ENCODE measurements at places on chromosomes 7 and 10.

DNA sequence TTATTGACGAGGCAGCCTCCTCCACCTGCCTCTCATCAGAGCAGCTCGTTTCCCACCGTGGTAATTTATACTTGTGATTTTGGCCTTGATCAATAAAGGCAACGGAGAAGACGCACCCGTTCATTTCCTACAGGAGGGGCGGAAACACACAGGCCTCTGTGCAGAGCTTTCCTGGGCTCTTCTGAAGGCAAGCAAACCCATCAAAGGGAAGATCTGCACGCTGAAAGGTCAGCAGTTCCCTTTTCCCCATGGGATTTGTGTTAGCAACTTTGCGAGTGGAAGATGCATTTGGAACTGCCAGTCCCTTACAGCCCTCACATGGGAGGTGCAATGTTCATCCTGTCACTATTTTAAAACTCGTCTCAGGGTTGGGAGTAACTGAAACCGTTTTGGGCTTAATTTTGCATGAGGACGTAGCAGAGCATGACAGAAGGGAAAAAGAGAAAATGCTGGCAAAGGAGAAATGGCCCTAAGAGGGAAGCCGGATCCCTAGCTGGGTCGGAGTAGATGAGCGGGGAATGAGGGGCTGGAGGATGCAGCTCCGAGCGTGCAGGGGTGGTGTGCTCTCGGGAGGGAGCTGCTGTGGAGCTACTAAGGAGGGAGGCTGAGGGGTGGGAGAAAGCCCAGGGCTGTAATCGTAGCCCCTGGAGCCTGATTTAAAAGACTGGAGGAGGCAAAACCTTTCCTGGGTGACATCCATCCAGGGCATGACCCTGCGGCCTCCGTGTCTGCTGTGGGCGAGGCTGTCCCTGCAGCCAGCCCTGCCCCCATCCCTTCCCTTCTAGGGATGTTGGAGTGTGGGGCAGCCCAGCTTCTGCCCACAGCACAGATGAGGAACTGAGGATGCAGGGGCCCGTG, 111.1 kb upstream of the FAM20C start:
- no peak for DNase-seq

GRCh38 chr7:133054162-133054840, 27.6 kb downstream of the CHCHD3 start:
- no peak for DNase-seq

GRCh38 chr10:98205351-98205750, 62.6 kb downstream of the LOXL4 start:
- DNase-seq: no peak

- no peak for DNase-seq
Measured at GRCh38 chr7:108253275-108254044, 123.3 kb upstream of the LAMB4 start.

GRCh38 chr10:101986624-101986971, 69.4 kb downstream of the ARMH3 start:
- DNase-seq: no peak

DNA sequence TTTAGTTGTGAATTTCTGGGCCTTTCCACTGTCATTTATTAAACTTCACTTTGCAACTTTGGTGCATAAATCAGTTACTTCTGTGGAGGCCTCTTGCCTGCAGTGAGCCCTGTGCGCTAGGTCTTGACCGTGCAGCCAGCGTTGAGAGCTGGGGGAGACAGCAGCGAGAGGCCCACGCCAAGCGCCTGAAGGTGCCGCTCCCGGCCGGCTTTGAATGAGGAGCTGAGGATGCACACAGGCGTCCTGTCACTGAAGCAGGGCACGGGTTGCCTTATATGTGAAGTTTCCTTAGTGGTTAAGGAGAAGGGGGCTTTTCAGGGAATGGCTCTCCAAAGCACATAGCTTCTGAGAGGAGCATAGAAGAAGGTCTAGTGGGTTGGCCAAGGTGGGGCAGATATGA, 70.9 kb upstream of the CCNY start:
- no peak for DNase-seq

DNA sequence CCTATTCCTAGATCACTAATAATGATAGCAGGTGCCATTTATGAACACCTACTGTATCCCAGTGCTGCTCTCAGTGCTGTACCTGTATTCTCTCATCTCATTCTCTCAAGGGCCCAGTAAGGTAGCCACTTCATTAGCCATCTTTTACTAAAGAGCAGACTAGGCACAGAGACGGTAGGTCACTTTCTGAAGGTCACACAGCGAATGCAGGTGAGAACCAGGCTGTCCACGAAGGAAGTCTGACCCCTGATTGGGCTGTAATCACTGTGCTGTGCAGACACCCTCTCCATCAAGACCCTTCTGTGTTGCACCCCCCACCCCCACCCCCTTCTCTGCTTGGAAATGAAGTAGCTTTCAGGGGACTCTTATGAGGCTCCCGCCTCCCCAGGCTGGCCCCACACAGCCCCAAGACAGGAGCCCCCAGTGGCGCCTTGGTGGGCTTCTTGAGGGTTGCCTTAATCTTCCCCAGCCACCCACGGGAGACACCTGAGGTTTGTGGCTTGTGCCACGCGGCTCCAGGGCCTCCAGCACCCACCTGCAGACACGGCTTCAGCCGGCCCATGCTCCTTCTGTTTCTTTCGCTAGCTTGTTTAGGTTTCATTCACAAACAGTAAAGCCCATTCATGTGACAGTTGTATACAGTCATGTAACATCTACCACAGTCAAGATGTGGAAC, 81.7 kb upstream of the FAM20C start:
- DNase-seq: no peak

DNA sequence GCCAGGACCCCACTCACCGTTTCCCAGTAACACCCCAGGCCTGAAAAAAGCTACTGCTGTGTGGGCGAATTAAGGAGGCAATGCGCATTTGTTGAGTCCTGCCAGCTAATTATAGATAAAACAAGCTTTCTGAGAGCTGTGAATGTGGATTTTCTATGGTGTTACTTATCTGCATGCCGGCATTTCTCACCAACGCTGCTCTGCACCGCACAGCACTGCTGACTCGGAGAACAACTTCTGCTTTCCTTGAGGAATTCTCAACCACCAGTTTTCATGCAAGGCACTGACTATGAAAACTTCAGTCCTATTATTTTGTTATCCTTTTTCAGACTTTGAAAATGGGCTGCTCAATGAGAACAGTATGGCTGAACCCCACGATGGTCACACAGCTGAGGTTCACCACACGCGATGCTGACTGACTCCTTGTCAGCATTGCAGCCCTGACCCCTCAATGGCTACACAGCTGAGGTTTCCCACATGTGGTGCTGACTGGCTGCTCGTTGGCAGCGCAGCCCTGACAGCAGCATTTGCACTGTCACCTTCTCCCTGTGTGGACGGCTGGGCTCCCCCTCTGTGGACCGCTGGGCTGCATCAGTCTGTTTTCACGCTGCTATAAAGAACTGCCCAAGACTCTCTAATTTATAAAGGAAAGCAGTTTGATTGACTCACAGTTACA, 190.6 kb downstream of the DIP2C start:
- no peak for DNase-seq

DNA sequence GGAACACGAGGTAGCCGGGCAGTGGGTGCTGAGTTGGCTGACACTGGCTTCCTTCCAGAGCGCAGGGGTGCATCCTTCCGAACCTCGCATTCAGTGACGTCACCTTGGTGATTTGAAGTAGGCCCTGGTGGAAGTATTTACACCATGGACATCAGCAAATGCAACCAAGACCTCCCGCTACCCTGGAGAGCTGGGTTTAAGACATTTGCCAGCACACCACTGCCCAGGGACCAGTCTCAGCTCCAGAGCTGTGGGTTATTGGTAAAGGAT, 106.4 kb upstream of the GPR26 start:
- DNase-seq: no peak

- no peak for DNase-seq
Measured at GRCh38 chr7:80403686-80404241, 108.1 kb downstream of the GNAT3 start.

DNA sequence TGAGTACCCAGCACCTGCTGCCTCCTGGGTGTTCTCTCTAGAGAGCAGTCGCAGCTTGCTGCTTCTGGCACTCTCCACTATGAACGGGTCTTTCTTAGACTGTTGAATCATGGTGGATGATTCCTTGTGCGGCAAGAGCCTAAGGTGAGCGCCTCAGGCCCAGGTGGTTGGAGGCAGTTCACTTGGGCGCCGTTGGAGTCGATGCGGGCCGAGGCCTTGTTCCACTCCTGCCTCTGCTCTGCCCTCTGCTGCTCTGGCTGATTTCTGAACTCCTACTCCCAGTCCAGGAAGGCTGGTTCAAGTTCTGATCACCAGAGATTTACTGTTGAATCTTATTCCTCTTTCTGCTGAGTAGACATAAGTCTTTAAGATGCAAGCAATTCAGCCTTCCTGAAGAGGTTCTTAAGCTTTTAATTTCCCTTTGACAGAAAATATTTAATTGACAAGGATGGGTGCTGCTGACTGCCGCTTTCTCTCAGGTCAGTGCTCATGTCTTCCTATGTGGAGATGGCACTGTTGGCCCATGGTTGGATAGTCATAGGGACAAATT, 10.4 kb downstream of the YKT6 start:
- DNase-seq: no peak

- DNase-seq: no peak
Measured at GRCh38 chr7:138346975-138347374, 113.1 kb upstream of the TRIM24 start.

DNA sequence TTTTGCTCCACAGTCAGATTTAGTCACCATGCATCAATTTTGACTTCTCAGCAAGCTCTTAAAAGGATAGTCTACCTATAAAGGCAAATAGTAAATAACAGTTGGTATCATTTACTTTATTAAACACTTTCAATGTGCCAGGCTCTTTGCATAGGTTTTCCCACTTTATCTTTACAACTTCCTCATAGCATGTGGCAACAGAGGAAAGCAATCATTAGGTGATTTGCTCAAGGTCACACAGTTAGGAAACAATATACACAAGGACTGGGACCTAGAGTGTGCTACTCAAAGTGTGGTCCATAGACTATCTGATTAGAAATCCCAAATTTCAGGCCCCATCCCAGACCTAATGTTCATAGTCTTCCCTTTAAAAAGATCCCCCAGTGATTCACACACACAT, 212.3 kb downstream of the MTERF1 start:
- peak; percentile 21 for DNase-seq

GRCh38 chr10:73364964-73365363, 6.3 kb upstream of the CFAP70 start:
- DNase-seq: no peak

DNA sequence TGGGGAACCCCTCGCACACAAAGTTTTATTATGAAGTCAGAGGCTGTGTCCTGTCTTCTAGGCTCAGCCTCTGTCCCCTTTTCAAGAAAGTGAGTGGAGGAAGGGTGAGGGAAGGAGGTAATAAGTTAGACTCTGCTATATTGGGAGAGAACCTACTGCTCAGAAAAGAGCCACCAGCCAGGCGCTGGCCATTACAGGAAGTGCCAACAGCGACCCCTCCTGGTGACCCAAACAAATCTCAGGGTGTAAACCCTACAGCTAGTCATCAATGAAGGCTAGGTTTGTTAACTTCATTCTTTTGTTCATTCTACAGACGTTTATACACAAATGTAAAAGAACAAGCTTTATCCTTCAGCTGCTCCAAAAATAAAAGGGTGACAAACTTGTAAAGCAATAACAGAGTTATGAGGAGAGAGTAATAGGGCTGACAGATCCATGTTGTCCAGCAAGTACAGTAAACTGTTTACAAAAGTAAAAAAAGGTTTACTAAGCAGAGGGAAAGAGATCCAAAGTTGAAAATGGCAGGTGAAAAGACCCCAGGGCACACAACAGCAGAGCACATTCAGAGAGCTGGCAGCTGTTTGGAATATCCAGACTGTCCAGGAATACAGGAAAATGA, 82.7 kb downstream of the FAM204A start:
- DNase-seq: no peak

DNA sequence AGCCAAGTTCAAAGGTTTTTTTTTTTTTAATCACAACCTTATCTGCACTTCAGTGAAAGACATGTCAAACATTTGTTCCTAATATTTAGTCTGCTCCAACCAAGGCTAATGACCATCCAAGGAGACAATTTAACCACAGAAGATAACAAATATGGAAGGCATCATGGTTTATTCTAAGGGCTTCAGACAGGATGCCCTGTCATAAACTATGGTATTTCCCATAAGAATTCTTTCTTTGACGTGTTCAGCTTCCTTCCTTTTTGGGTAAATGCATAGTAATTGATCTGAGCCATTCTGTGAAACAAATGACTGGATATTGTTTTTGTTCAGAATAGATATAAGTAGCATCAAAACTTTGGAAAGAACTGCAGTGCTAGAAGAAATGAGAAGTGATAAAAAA, 326.5 kb upstream of the AOAH start:
- DNase-seq: no peak

DNA sequence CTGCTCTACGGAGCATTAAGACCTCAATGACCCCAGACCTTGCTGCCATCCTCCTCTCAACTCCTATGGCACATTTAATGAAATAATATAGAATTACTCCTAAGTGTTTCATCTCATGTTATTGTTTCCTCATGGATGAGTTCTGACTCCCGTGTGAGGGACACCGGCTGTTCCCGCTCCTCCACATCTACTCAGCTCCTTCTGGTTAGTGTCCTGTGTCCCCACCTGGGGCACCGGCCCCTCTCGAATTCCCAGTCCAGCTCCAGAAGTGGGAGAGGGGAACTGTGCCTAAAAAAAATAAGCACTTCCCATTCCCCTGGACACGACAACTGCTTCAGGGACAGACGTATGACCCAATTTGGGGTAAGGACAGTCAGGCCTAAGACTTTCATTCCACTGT, 58.3 kb downstream of the PIP4K2A start:
- no peak for DNase-seq

- no peak for DNase-seq
Measured at GRCh38 chr7:83985821-83986220, 208.8 kb downstream of the SEMA3A start.

GRCh38 chr10:101234333-101234732, 5.1 kb upstream of the LBX1 start:
- DNase-seq: no peak

GRCh38 chr10:88755753-88756152, 4.1 kb upstream of the LIPN start:
- no peak for DNase-seq

DNA sequence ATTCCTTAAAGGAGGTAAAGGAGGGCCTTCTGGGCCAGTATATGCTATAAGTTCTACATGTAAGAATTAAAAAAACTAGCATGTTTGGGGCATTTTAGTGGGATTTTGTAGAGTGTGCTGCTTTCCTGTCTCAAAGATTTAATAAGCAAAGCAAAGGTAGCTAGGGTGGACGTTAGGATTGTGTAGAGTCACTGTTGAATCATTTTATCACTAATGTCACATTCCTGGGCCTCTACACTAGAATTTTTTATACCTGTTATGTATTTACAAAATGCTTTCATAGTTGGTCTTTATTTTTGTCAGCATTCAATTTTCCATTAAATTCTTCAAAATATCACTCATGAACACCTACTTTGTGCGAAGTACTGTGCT, 139.4 kb upstream of the PHYHIPL start:
- DNase-seq: no peak
